ENCODE measurements at places on chromosomes 3 and 15.

DNA sequence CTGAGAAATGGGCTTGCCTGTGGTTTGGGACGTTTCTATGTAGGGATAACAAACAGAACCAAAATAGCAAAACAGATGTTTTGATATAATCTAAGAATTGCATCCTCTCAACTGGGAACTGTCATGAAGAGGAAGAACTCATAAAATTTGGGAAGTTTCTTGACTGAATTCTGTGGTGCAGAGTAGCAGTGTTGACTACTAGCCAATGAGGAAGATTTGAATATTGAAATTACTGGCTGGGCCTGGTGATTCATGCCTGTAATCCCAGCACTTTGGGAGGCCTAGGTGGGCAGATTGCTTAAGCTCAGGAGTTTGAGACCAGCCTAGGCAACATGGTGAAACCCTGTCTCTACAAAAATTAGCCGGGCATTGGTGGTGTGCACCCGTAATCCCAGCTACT lies 42.2 kb downstream of the ZNF609 start:
- DNase-seq, result no peak

DNA sequence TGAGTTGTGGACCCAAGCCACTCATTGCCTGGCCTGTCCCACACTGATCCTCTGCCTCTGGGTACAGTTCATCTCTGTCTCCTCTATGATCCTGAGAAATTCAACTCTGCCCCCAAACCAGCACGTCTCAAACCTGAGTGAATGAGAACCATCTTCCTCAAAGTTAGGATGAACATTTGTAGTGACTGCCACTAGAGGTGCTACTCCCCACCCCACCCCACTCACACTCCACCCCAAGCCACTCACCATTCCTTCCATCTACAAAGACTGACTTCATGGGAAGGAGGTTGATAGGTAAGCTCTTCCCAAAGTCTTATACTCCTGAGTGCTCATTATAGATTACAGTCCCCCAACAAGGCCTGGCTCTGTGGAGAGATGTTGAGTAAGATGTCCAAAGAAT lies 43.8 kb downstream of the NEK10 start:
- no peak for DNase-seq

DNA sequence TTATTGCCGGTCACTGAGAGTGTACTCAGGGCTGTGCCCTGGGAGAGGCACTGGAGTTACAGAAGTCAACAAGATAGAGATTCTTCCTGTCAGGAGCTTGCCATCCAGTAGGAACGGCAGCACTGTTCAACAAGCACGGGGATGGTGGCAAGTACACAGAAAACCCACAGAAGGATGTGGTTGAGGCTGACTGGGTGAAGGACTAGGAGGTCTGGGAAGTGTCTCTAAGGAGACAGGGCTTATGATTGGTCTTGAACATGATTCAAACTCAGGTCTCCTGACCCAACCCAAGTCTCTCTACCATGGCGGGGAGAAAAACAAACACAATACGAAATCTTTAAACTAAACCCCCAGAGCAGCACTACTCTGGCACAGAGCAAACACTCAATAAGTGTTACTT lies 37.6 kb downstream of the ERICH6 start:
- no peak for DNase-seq

DNA sequence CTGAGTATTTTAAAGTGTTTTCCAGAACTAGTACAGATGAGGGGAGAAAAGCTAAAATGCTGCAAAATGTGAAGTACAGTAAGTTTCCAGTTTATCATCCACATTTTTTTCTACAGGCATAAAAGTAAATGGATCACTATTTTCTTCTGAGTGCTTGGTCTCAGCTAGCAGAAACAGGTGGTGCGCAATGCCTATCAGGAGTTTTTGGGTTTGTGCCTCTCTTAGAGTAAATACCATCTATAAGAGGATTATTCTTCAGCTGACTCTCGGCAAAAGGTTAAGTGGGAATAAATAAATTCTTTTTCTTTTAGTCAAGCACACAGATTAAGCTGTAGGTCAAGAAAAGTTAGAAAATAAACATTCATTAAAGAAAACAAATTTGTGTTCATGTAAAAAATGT lies 1027.7 kb downstream of the PLOD2 start:
- DNase-seq, result no peak

DNA sequence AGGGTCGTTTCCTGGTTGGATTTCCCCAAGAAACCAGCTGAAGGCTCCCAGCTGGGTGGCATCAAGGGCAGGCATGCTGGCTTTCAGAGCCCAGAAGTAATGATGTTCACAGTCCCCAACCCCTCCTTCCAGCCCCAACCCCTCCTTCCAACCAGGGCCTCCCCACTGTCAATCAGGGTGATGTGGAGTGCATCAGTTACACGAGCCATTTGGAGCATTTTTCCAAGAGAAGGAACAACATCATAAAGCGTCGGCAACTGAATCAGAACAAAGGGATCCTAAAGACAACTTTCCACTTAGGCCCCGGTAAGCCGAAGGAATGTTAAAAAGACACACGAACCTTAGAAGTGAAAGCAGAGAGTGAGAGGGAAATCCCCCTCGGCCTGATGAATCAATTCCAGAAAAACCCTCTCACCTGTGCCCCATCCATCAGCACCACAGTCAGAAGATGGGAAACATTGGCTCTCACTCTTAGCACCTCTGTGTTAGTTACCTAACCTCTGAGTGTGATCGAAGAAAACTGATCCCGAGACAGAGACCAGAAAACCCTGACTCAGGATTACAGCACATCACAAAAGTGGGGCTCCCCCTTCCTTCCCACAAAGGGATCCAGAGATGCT lies 101.2 kb upstream of the WNT5A start:
- DNase-seq, result no peak

GRCh38 chr3:139227165-139227564 lies 116.7 kb upstream of the MRPS22 start:
- no peak for DNase-seq

DNA sequence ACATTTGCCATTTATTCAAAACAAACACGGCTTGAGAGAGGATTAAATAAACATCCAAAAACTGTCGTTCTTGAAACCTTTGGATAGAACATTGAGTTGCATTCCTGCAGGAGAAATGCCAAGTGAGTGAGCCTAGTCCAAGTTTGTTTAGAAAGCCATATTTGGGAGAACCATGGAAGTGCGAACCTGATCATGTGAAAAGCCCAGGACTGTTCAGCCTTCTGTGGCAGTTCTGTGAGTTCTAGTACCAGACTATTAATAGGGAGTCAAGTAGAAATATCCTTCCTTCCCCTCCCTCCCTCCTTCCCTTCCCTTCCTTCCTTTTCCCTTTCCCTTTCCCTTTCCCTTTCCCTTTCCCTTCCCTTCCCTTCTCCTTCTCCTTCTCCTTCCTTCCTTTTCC lies 470.4 kb downstream of the LPP start:
- DNase-seq, result no peak

DNA sequence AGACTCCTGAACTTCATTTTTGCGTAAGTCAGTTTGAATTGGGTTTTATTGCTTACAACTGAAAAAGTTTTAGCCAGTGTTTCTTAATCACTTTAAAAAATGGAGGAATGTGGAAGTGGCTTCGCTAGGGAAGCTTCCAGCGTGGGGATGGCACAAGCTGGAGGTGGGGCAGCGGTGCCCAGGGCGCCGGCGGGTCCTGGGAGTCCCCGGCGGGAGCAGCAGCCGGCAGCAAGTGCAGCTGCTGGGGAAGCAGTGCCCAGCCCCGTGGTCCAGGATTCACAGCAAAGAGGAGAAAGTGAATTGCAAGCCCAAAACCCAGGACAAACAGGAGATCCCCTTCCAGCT lies 301.8 kb upstream of the PROK2 start:
- DNase-seq, result no peak

DNA sequence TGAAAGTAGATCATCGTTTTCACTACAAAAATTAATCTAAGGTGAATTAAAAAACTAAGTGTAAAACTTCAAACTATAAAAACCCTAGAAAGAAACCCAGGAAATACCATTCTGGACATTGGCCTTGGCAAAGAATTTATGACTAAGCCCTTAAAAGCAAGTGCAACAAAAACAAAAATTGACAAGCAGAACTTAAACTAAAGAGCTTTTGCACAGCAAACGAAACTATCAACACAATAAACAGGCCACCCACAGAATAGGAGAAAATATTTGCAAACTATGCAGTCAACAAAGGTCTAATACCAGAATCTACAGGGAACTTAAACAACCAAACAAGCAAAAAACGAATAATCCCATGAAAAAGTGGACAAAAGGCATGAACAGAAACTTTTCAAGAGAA lies 302.0 kb downstream of the CHST2 start:
- no peak for DNase-seq

Data from activated T-helper 1 cell treated with Interleukin-2 at 50 U/mL for 16 hours (primary cell).